H1 (cell line): ENCODE measurements at places on chromosomes 16 and 17.

GRCh38 chr17:3732210-3732621, 8.5 kb downstream of the HASPIN start:
- no peak for DNase-seq

GRCh38 chr17:12815642-12816141, 26.4 kb downstream of the ARHGAP44 start:
- DNase-seq, result no peak

DNA sequence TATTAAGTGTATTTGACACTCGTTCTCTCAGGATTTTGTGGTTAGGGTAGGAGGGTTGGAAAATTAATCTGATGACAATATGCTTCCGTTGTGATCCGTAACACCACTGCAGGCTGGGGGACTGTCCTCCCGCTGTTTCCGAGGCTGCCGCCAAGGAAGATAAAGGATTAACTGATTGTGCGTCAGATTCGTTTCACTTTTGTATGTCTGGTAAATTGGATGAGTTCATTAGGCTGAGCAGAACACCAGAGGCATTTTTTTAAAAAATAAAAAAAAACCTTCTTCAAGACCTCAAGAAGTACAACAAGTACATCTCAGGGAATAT, 486.7 kb upstream of the SALL1 start:
- DNase-seq, result no peak

DNA sequence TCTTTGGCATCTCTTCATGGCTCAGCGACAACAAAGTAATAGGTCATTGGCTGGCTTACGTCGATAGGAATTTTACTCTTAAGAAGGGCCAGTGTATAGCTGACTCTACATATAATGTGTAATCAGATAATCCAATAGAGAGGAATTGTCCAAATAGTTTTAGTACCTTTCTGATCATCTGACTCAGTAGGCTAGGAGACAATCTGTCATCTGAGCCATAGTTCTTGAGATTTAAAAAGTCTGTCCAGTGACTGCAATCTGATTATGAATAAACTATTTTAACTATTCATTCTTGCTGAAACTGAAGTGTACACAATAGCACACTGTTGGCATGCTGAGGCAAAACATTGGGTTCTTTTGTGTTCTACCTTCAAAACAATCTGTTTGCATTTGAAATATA, 21.4 kb upstream of the NOL11 start:
- no peak for DNase-seq

GRCh38 chr16:87608400-87608985, 6.2 kb downstream of the JPH3 start:
- no peak for DNase-seq

DNA sequence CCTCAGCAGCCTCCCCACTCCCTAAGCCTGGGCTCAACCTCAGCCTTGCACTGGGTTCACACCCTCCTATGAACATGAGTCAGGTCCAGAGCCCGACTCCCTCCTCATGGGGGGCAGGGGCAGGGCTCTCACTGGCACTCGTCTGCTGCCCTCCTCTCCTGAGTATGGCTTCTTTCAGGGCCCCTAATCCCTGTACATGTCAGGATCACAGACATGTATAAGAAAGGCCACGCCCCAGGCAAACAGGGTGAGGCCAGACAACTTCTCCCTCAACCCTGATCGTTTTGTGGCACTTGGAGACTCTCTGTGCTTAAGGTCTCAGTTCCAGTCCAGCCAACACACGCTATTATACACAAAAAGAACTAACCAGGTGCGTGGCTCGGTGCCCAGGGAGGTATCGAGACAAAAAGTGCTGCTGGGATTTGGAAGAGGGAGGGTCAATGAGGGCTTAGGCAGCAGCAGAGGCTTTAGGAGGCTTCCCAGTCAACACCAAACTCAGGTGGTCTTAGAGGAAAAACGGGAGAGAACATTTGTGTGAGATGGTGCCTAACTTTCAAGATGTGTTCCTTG, 45.2 kb downstream of the CMTM3 start:
- no peak for DNase-seq

GRCh38 chr16:68426347-68426652, 22.0 kb downstream of the SMPD3 start:
- DNase-seq, result no peak

DNA sequence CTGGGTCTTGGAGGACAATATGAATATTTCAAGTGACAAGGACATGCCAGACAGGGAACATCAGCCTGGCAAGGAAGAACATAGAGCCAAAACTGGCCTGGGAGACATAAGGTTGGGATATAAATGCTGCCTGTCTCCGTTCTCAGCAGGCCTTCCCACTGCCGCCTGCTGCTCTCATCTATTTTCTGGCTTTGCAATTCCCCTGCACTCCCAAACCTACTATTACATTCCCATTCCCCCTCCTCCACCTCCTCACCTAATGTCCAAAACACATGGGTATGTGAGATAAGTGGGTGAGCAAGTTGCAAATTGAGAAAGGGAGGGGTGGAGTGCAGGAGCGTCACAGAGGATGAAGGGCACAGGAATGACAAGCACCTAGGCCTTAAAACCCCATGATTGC, 244.3 kb upstream of the CDH8 start:
- DNase-seq, result no peak

- DNase-seq, result no peak
Measured at GRCh38 chr17:29299031-29299430, 5.1 kb upstream of the NUFIP2 start.

GRCh38 chr16:84726669-84727467, 27.1 kb downstream of the USP10 start:
- DNase-seq, result peak; percentile 47

- DNase-seq, result no peak
Measured at GRCh38 chr17:77481476-77482374, 341.0 kb downstream of the SEC14L1 start.

DNA sequence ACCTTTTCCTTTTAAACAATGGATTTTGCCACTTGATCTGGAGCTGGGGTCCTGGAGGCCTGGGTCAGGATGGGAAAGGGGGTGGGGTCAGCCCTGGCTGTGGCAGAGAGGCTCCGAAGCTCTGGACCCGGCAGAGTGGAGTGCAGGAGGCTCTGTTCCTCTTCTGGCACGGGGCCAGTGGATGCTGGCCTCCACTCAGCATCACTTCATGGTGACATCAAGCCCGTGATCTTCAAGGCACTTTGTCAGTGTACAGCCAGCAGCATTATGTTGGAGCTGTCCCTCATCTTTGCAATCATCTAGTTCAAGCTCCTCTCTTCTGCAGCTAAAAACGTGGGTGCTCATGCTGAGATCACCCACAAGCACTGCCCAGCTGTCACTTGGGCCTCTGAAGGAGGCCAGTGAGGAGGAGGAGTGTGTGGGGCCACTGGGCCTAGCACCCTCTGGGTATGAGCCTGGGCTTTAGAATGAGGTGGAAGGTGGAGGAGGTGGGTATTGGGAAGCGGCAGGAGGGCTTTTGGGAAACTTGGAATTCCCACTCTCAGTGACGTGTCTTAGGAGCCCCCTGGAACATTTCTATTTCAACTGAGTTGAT, 45.9 kb upstream of the MGAT5B start:
- no peak for DNase-seq

- DNase-seq, result no peak
Measured at GRCh38 chr17:14201021-14201987, 35.4 kb downstream of the CDRT15 start.

- no peak for DNase-seq
Measured at GRCh38 chr16:2015117-2015946, 4.3 kb upstream of the NPW start.

DNA sequence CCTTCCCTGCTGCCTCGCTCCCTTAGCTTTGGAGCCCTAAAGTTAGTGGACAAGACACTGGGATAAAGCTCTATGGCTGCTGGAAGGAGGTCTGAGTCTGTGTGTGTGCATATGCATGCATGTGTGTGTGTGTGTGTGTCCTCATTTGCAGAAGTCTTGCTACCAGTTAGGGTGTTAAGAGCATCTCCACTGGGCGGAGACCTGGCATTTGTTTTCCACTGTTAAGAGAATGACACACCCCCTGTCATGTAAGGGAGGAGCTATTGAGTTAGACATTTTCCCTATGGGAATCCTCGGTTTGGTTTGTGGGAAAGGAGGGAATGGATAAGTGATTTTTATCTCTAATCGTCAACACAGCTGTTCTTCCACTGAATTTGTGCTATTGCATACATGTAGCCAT, 24.8 kb upstream of the ARHGAP23 start:
- DNase-seq, result no peak

DNA sequence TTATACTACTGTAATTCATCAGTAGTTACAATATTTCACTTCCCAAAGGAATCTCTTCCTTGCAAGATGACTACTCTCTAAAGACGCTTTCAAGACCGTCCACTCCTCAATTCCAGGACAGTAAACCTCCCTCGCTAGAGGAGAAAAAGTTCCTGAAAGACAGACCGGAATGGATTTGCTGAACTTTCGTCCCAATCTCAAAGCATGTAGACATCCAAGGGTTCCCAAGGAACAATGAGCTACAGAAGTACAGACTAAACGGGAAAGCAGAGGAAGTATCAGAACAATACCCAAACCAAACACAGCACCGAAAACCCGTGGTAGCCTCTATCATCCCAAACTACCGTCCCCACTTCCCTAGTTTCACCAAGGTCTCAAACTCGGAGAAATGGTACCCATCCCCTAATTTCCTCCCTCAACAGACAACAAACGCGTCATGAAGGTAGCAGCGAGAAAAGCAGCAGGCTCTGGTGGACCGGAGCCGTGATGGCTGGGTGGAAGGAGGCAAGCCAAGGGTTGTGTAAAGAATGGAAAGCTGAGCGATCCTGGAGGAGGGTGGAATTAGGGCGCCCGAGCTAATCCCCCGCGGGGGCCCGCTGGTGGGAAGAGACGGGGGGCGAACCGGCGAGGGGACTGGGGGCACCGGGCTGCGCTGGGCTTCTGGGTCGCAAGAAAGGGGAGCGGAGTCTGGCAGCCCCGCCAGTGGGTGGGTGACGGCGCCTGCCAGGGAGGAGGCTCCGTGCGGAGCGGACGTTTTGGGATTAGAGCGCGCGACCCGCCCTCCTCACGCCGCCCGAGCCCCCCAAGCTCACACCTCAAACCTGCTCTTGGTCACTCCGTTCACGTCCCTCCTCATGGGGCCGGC, 647 bp downstream of the FBXL20 start:
- DNase-seq, result no peak

- no peak for DNase-seq
Measured at GRCh38 chr16:63183743-63184142, 1147.5 kb upstream of the CDH8 start.

DNA sequence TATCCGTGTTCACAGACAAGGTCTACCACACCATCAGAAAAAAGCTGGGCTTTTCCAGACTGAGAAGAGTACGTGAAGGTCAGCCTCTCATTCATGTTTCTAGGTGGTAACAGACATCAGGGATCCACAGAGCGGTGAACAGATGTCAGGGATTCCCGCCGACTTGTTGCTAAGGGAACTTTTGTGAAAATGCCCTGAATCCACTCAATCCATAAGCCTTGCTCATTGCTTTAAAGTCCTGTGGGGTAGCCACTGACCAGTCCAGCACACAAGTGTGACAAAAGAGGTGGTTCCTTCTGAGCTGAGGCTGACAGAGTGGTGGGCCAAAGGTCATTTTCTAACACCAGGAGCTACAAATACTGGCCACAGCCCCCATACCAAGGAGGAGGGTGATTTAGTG, 5.9 kb downstream of the GAS7 start:
- DNase-seq, result no peak

DNA sequence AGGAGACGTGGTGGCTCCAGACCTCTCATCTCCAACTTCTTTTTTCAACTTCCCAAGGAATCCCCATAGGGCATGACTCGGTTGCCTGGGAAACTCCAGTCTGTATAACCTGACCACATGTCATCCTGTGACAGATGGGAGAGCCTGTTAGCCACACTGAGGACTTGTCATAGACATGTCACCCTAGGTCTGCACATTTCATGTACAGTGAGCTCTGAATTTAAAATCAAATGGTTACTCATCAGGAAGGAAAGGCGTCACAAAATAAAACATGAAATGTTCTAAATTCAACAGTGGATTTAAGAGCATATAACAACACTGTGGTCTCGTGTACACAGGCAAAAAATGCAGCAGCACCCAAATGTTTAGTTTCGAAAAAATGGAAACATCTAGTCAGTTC, 22.2 kb upstream of the ADAMTS18 start:
- DNase-seq, result no peak

DNA sequence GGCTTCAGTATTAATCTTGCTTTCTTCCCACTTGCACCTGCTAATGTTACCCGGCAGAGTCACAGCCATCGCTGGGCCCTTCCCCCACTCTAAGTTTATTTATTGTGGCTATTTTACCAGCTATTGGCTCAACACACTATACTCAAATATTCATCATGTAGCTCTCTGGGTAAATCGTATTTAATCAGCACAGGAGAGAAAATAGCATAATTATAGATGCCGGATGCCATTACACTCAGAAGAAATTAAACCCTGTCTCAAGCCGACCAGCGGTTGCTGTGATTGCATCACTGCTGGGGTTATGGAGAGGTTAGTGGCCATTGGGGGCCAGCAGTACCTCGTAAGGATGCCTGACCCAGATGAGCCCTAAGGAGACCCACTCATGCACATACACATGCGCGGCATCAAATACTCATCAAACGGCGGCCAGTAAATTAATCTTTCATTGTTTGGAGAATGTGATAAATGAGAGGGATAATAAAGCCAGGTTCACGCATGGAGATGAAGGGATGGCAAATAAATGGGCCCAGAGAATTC, 269.5 kb upstream of the ZFHX3 start:
- DNase-seq, result no peak

DNA sequence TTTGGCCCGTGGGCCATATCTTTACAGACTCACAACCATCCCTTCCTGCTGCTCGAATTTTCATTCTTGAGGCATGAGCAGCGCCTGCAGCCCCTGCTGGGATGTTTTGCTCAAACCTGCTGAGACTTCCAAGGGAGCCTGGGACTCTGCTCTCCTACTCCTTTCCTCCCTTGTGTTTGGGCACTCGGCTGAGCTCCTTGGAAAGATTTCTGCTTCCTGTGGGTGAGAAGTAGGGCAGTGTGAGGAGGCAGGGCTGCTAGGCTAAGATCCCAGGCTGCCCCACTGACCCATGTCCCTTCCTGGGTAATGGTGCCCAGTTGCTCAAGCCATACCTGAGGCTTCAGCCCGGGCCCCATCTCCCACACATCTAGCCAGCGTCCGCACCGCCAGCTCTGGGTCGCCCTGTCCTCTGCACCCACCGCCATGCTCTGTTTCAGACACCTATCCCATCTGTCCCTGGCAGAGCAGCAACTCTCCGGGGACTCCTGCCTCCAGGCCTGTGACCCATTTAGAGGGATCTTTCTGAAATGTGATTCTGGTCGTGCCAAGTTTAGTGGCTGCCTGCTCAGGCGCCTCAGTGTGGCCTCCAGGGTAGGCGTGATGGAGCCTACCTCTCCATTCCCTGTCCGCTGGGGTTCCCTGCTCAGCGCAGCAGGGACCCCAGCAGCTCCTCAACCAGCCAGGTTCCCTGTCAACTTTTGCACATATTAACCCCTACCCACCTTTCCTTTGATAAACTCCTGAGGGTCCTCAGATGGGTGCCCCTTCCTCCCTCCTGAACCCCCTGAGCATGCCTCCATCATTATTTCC, 190.1 kb downstream of the CCDC182 start:
- no peak for DNase-seq

- DNase-seq, result no peak
Measured at GRCh38 chr16:17518441-17518840, 47.7 kb upstream of the XYLT1 start.
